ENCODE measurements at places on chromosomes 5 and 9. TPM values are rescaled to one million over a fixed set of nuclear protein-coding genes. Genes with fewer than 3 reads are reported as not detected.

The PCDHA9 gene
- total RNA-seq = not detected

The STKLD1 gene
- not detected for total RNA-seq

The CDH6 gene
- total RNA-seq = not detected

The TMEM215 gene
- not detected for total RNA-seq

The SYNPO gene
- total RNA-seq = 0.37 TPM

The CDKN2A gene
- total RNA-seq = 4.7 TPM

The PLPPR1 gene
- total RNA-seq = not detected

The PCBD2 gene
- total RNA-seq = 7.8 TPM

The POLR3G gene
- total RNA-seq = 22.9 TPM

The MUSK gene
- not detected for total RNA-seq

The ELOVL7 gene
- total RNA-seq = 0.41 TPM

Data from activated T-helper 17 cell treated with anti-CD3 and anti-CD28 coated beads, Interleukin-2, amount 50 U/mL, for 72 hours (primary cell).